ENCODE measurements at places on chromosomes 16 and 17. TPM values are rescaled to one million over a fixed set of nuclear protein-coding genes. Genes with fewer than 3 reads are reported as not detected.

Gene CDH3
- 0.23 TPM for total RNA-seq

Gene MYH2
- total RNA-seq = not detected

Gene CCDC40
- total RNA-seq = 4.5 TPM

Gene CHMP6
- total RNA-seq = 32.0 TPM

Gene PRAC1
- not detected for total RNA-seq

Gene MYH8
- total RNA-seq = not detected

Gene PAM16
- total RNA-seq = 74.7 TPM

Gene KRTAP4-4
- not detected for total RNA-seq

Gene KRT39
- total RNA-seq = not detected

Gene OTOA
- not detected for total RNA-seq

Gene MT4
- total RNA-seq = not detected

Gene FAM234A
- total RNA-seq = 49.3 TPM
